ENCODE measurements at places on chromosomes 11 and 22.

DNA sequence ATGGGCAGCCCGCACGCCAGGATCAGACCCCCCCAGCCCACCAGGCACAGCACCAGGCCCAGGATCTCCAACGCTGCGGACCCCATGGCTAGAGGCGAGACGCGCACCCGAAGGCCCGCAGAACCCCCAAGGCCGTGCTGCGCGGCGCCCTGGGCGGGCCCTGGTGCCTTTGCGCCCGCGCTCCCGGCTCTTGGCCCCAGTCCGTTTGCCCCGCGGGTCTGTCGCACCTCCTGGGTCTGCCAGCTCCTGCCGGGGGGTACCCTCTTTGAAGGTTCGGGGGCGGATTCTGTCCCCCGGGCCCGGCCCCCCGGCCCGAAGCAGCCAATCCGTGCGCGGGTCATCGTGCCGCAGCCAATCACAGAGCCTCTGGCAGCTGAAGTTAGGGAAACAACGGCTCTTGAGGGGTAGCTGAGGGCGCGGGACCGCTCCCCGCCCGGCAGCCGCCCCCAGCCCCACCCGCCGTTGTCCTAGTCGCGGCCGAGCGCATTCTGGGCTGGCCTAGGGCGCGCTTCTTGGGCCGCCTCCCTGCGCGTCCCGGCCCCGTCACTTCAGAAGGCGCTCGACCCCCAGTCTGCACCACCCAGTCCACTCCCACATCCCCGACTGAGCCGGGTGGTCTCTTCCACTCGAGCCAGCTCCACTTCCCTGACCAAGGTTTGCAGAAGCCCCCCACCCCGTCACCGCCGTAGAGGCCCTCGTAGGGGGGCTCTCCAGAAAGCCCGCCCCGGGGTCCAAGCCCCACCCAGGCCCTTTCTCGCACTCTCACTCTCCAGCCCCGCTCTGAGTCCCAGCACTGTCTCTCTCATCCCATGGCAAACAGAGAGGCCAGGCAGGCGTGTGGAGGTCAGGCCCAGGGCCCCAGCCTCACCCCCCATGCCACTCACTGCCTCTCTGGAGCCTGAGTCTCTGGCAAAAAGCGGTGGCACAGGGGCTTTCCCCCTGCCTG lies at the start of gene CLDN5:
Gene CLDN5 (minus strand): TSS at position 241 of the 946 bp plus-strand sequence. CDS start 155 bp downstream, at position 86.
- DNase-seq: no peak

DNA sequence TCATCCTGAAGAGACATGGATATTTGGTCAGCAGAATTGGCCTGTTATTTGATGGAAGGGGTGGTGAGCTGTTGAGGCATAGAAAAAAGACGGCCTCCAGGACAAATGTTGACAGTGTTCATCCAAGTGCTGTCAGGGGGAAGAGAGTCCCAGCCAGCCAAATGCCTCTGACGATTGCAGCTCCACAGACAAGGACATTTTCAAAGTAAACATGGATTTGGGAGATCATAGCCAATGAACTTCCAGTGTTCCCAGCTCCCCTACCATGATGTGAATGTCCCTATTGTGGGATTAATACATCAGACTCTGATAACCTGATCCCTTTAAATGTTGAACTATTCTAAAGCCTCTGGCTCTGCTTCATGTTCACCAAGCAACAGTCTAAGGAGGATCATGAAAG lies 31.2 kb upstream of the PSMA1 start:
- DNase-seq: no peak

DNA sequence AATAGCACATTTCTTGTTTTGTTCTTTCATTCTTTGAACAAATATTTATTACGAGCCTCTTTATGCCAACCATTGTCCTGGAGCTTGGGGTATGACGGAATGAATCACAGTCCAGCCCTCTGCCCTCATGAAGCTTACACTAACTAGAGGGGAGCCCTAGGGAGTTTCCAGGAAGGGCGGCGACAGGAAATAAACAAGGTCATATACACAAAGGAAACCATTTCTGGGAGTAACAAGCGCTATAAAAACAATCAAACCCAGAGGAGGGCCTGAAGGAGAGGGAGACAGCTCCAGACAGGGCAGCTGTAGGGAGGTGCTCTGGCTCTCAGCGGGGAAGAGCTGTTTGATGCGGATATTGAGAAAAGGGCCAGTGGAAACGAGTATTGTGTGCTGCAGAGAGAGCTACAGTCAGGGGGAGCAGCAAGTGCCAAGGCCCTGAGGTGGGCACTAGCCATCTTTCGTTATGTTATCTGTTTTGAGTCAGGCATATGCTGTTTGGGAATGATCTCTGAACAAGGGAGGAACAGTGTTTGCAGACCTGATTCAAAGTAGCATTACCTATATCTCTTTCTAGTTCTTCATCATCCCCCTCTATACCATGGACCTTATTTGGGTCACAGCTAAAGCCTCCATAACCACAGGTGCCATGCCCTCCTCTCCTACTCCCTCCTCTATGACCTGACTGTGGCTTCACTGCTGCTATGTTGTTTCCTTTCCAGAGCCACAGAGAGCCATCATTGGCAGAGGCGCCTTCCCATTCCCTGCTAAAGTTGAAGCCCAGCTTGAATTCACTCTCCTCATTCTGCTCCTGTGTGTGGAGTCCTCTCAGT lies 15.3 kb upstream of the ZBTB16 start:
- no peak for DNase-seq

GRCh38 chr11:103898065-103898464 lies 138.4 kb upstream of the DDI1 start:
- DNase-seq: no peak

DNA sequence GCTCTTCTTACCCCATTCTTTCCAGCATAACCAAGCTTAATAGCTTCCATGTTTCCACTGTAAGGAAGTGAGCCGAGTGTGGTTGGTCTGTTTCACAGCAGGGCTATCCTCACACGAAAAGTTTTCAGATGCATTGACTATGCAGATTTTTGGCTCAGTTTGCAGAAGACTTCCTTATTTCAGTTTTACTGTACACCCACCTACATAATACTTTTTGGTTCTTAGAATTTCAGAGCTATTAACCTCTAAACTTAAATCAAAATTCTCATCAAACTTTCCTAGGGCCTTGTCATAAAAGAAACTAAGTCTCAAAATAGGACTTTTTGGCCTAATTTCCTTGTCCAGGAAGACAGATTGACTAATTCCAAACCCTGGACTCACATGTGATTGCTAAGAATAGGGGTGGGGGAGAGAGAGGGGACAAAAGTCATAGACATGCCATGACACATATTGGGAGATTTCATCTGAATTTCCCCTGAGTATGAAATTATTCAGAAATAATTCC lies 7.3 kb upstream of the EHF start:
- DNase-seq: no peak

DNA sequence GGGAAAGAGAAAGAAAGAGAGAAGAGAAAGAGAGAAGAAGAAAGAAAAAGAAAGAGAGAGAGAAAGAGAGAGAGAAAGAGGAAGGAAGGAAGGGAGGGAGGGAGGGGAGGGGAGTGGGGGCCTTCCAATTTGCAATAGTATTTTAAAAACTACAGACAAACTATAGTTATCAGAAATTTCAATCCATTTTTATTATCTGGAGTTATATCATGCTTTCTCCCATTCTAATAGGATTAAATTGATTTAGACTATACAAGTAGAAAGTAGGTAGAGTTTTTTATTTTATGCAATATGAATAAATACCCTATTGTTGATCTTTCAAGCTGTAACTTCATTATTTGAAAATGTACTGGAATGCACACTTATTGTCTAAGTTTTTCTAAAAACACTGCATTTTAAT lies 70.2 kb upstream of the CEP126 start:
- DNase-seq: no peak

GRCh38 chr11:8871962-8872361 lies 39.0 kb upstream of the AKIP1 start:
- no peak for DNase-seq

GRCh38 chr11:131899950-131900580 lies 529.6 kb downstream of the NTM start:
- no peak for DNase-seq

- no peak for DNase-seq
Observed at GRCh38 chr11:11336664-11337063, 16.4 kb downstream of the CSNK2A3 start.

- DNase-seq: no peak
Observed at GRCh38 chr11:28227460-28227859, 119.3 kb downstream of the METTL15 start.

DNA sequence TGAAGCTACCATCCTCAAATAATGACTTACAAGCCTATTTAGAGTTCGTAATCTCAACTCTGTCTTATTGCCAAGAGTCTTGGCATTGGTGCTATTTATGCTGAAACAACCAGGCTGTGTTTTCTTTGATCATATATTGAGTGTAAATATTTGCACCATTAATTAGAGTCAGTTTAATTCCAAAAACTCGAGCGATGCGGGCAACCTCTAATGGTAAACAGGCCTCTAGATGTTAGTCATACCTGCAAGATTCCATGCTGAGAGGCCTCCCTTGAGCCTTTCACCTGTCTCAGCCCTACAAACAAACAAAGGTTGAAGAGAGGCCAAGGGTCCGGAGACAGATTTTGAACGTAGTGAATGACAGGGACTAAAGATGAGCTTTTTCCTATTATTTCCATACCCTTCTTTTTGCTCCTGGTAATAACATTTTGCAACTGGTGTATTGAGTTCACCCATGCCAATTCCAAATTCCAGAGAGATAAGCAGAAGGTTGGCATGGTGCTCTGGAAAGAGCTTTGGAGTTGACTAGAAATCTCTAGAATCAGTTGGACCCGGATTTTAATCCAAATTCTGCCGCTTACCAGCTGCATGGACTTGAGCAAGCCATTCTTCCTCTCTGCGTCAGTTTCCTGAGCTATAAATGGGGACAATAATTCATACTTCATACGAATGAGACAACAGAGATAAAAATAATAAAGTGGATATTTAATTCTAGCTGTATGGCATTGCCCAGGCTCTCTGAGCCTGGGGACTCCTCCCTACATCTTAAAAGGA lies 99.1 kb upstream of the ANO1 start:
- DNase-seq: no peak

GRCh38 chr22:50699001-50699755 lies 26.6 kb downstream of the SHANK3 start:
- no peak for DNase-seq

- DNase-seq: no peak
Observed at GRCh38 chr11:76831686-76832310, 28.9 kb upstream of the ACER3 start.

DNA sequence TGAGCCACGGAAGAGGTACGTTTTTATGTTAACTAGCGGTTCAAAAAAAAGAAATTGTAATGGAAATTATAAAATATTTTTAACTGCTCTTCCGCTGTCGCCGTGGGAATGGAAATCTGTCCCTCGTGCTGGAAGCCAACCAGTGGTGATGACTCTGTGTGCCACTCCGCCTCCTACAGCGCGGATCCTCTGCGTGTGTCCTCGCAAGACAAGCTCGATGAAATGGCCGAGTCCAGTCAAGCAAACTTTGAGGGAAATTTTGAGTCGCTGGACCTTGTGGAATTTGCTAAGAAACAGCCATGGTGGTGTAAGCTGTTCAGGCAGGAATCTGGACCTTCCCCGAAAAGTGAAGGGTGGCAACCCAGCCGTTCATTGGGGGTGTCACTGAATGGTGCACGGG lies 2.9 kb upstream of the CBX7 start:
- DNase-seq: no peak

GRCh38 chr11:100681064-100681502 lies 6.0 kb upstream of the ARHGAP42 start:
- DNase-seq: peak; percentile 76

GRCh38 chr11:19819148-19819547 lies 106.5 kb downstream of the NAV2 start:
- DNase-seq: no peak

GRCh38 chr22:16955081-16955480 lies 52.9 kb downstream of the GAB4 start:
- no peak for DNase-seq

DNA sequence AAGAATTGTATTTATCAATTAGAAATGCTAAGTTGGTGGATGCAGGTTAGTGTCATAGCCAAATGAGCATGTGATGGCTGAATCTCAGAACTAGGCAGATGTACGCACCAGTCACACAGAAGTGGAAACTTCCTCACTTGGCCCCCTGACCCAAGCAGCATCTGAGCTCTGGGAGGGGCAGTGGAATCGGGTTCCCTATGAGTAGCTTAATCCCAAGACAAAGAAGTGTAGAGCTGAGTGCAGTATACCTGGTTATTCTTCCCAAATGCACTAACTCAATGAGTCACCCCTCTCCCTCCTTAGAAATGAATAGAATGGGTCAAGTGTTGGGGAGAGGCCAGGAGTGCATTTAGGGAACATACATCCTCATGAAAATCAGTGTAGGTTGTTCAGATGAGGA lies 224.6 kb downstream of the FAT3 start:
- DNase-seq: no peak

DNA sequence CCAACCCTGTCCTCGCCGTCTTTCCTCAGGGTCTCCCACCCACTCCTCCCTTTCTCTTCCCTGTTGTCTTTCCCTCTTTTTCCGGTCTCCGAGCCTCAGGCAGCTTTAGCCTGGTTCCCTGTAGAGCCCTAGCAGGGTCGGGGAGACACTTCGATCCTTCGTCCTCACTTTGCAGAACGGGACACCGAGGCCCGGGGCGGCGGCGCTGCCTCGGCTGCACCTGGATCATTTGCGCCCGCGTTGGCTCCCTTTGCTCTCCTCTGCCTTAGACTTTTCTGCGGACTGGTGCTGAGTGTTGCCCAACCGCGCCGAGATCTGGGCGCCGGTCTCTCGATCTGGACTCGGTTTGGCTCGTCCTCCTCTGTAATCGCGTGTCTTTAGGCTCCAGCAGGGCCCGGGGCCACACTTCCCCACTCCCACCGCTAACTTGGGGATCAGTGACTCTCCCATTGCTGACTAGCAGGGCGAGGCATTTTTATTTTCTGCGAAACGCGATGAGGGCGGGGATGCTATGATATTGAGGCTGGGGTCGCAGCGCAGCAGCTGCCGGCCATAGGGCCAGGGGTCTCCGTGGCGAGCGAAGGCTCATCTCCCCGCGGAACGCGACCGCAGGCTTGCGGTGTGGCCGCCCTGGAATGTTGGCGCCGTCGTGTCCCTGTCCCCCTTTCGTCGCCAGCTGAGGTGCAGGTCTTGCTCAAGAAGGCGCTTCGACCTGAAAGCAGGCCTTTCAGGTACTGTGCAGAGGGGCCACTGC lies 1.6 kb upstream of the E2F8 start:
- DNase-seq: no peak

GRCh38 chr11:80782135-80782885 lies 1341.5 kb upstream of the TENM4 start:
- no peak for DNase-seq

DNA sequence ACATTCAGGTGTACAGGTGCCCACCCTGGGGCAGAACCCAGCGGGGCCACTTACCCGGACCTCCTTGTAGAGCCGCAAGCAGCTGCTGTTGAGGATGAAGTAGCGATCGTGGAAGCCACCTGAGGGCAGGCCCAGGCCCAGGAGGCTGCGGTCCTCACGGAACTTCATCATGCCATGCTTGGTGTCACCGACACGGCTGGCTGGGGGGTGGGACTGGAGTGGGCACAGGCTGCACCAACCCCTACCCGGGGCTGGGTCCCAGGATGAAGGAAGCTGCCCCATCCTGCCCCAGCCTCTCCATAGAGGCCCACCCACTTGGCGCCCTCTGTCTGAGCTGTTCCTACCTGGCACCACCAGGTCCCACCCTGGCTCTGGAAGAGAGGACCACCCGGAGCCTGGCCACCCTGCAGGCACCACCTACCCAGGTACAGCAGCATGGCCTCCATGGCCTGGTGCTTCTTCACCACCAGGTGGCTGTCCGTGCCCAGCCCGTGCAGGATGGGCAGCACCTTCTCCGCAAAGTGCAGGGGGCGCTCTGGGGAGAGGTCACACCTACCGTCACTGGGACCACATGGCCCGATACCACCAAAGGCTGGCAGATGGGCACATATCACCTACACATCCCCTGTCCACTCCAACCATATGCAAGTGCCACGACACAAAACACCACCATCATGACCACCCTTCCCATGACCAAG lies 19.2 kb upstream of the PDE2A start:
- no peak for DNase-seq

Data from Jurkat, Clone E6-1 (cell line).